ENCODE measurements at places on chromosomes 5 and 9. TPM values are rescaled to one million over a fixed set of nuclear protein-coding genes. Genes with fewer than 3 reads are reported as not detected.

Gene TAS2R1
- total RNA-seq = not detected

Gene GDA
- total RNA-seq = not detected

Gene TTF1
- 25.1 TPM for total RNA-seq

GRCh38 chr5:75933489-75933888 lies 149.7 kb upstream of the SV2C start:
- no peaks in the 10 kb centered on the region for H3K27me3 ChIP-seq
- H3K27ac ChIP-seq = no peak overlapping the region
- H3K4me3 ChIP-seq = no peak overlapping the region
- H3K36me3 ChIP-seq = no peaks in the 10 kb centered on the region

DNA sequence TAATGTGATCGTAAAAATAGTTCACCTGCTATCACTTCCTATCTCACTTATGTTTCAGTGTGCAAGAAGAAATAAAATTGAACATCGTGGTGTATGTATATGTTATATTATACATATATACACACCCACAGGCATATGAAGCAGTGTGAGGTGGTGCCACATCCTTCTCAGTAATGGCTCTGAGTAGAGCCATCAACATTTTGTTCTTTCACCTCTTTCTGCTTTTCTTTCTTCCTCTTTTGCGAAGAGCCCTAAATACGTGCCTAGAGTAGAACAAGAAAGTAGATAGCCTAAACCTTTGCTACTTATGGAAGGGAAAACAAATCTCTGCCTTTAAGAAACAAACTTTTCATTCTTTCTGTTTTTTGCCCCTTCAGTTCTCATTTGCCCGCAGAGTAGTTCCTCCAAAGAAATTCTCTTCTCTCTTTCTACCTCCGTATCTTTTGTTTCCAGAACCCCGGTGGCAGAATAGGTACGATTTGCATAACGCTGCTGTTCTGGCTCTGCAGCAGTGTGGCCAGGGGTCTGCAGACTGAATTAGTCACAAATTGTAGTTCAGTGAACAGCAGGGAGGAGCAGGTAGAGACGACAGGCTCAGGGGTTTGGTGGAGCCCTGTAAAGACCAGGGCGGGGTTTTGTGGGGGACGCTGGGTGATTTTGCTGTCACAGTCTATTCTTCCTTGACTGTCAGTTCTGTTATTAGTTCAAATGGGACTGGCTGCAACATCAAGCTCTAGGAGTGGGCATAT lies 40.5 kb upstream of the PJA2 start:
- DNase-seq = no peak
- no peak overlapping the region for H3K27ac ChIP-seq
- no peaks in the 10 kb centered on the region for H3K36me3 ChIP-seq
- no peaks in the 10 kb centered on the region for H3K4me1 ChIP-seq

- peaks cover 3% of the 10 kb centered on the region for H3K27me3 ChIP-seq
- no peak overlapping the region for H3K27ac ChIP-seq
- no peaks in the 10 kb centered on the region for H3K4me1 ChIP-seq
- no peak overlapping the region for H3K4me3 ChIP-seq
Observed at GRCh38 chr9:126565336-126566128, 48.2 kb upstream of the LMX1B start.
